ENCODE measurements at places on chromosomes 7 and 10. TPM values are rescaled to one million over a fixed set of nuclear protein-coding genes. Genes with fewer than 3 reads are reported as not detected.

The CALCR gene
- total RNA-seq, result not detected

The OPN1SW gene
- not detected for total RNA-seq

DNA sequence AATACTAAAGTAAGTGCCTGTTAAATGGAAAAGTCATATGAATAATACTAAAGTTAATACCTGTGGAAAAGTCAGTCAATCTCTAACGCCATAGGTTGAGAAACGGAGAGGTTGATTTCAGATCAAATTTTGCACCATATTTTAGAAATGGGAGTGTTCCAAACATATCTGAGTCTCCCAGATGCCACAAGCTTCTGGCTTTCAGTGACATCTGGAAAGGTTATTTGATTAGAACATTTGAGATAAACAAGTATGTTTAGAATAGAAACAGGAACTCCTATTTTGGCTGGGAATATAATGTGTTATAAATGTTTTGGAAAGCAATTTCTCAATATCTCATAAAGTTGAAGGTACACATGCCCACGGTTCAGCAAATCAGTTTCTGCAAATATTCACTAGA, 5.8 kb downstream of the MACC1 start:
- DNase-seq, result no peak
- H3K36me3 ChIP-seq, result no peaks in the 10 kb centered on the region
- no peaks in the 10 kb centered on the region for H3K27me3 ChIP-seq
- H3K27ac ChIP-seq, result no peak overlapping the region

GRCh38 chr7:2159176-2159520, 73.6 kb downstream of the MAD1L1 start:
- no peak overlapping the region for H3K4me3 ChIP-seq
- DNase-seq, result no peak
- H3K36me3 ChIP-seq, result no peaks in the 10 kb centered on the region
- H3K27ac ChIP-seq, result peak overlapping the region; percentile 82
- H3K4me1 ChIP-seq, result no peaks in the 10 kb centered on the region

- H3K27ac ChIP-seq, result no peak overlapping the region
- no peak for DNase-seq
- no peaks in the 10 kb centered on the region for H3K36me3 ChIP-seq
- no peak overlapping the region for H3K4me3 ChIP-seq
- no peaks in the 10 kb centered on the region for H3K27me3 ChIP-seq
These were observed 9.3 kb upstream of the COBL start for GRCh38 chr7:51325908-51326307.

DNA sequence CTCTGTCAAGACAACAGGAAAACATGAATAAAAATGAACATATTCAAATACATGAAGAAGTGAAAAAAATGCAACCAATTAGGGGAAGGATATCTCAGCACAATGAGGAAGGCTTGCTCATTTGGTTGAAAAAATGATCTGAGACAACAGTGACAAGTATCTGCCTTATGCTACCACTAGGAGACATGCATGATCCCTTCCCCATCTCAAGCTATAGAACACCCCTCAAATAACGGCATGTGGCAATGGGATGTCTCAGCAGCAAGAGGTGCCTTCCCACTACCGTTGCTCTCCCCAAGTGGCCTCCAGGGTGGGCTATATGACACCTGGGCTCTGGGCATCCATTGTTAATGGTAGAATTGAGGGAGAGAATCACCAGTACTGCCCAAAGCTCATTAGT, 98.1 kb upstream of the RSU1 start:
- DNase-seq, result no peak
- H3K36me3 ChIP-seq, result no peaks in the 10 kb centered on the region
- no peak overlapping the region for H3K4me3 ChIP-seq
- H3K27me3 ChIP-seq, result no peaks in the 10 kb centered on the region

GRCh38 chr7:75915416-75916156, 631 bp downstream of the POR start:
- H3K4me1 ChIP-seq, result peaks cover 26% of the 10 kb centered on the region
- no peaks in the 10 kb centered on the region for H3K36me3 ChIP-seq
- H3K27me3 ChIP-seq, result no peaks in the 10 kb centered on the region
- DNase-seq, result peak; percentile 77
- H3K27ac ChIP-seq, result peak overlapping the region; percentile 91

DNA sequence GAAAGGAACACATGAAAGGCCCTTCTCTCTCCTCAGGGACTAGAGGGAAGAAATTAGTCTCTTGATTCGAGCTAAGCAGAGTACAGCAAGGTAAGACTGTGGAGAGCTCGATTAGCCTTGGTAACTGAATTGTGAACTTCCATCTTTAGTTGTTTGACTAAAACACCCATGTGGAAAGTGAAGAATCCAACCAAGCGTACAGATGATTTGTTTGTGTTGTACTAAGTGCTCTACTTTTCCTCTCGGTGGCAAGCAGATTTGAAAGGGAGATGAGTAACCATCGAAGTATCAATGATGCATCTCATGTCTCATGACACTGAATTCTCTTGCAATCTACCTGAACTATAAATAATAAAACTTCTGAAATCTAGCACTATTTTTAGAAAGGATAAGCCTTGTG, 80.7 kb downstream of the FZD1 start:
- no peaks in the 10 kb centered on the region for H3K36me3 ChIP-seq
- no peak overlapping the region for H3K27ac ChIP-seq
- no peaks in the 10 kb centered on the region for H3K27me3 ChIP-seq
- H3K4me3 ChIP-seq, result no peak overlapping the region
- no peak for DNase-seq
- no peaks in the 10 kb centered on the region for H3K4me1 ChIP-seq

- no peaks in the 10 kb centered on the region for H3K4me1 ChIP-seq
- DNase-seq, result no peak
- no peak overlapping the region for H3K27ac ChIP-seq
- H3K36me3 ChIP-seq, result no peaks in the 10 kb centered on the region
These were observed 63.1 kb downstream of the IKZF1 start for GRCh38 chr7:50367570-50367969.

DNA sequence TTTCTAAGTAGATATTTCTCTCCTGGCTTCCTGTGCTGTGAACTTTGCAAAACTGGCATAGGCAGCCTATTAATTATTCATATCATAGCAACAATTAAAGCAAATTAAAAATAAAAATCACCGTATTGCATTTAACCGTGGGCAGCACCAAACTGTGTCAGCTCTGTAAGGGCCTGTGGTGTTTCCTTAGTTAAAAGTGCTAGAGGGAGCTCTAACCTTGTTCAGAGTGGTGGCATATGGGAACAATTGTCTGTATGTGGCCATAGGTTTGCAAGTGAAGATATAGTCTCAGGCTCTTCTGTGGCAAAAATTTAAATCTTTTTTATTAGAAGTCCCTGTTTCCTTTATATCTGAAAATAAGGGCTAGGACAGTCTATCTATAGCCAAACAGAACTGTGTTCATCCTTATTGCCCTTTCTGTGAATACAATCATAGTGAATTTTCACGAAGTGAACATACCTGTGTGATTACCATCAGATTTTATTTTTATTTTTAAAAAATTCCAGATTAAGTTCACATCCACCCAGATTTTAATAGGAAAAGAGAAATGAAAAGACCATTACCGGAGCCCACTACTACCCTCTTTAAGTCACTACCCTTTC, 92.6 kb downstream of the POLL start:
- H3K4me1 ChIP-seq, result no peaks in the 10 kb centered on the region
- H3K36me3 ChIP-seq, result no peaks in the 10 kb centered on the region
- no peaks in the 10 kb centered on the region for H3K27me3 ChIP-seq
- no peak overlapping the region for H3K4me3 ChIP-seq
- H3K27ac ChIP-seq, result no peak overlapping the region

DNA sequence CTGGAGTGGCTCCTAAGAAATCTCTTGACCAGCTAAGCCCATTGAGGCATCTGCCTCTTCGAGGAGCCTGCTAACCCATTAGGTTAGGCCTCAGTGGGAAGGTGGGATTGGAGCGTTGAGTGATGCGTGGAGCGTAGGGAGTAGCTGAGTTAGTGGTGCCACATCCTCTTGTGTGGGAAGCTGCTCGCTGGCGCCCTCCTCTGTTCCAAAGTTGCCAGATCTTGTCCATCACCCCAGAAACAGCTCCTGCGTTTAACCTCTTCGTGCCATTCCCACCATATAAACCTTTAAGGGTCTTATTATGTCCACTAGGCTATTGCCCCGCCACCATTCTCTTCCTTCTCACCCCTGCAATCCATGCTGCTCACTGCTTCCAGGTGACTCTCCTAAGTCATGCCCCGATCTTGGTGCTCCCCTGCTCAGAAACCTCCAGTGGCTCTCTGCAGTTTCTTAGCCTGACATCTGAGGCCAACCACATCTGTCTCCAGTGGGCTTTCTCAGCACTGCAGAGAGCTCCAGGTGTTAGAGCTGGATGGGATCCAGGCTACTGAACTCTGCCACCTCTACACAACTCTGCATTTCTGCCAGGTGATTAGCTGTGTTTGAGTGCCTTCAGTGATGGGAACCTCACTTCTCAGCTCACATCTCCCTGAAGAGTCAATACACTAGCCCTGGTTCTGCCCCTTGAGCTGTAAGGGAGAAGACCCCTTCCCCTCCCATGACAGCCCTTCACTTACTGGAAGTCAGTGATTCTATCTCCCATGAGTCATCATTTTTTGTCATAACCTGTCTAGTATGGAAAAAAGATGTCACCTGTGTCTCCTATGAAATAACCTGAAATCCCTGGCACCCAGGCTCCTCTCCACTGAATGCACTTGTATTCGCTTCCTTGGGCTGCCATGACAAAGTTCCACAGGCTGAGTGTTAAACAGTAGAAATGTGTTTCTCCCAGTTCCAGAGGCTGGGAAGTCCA, 65.0 kb upstream of the FGFR2 start:
- H3K4me1 ChIP-seq, result no peaks in the 10 kb centered on the region
- no peak overlapping the region for H3K27ac ChIP-seq
- H3K36me3 ChIP-seq, result no peaks in the 10 kb centered on the region

DNA sequence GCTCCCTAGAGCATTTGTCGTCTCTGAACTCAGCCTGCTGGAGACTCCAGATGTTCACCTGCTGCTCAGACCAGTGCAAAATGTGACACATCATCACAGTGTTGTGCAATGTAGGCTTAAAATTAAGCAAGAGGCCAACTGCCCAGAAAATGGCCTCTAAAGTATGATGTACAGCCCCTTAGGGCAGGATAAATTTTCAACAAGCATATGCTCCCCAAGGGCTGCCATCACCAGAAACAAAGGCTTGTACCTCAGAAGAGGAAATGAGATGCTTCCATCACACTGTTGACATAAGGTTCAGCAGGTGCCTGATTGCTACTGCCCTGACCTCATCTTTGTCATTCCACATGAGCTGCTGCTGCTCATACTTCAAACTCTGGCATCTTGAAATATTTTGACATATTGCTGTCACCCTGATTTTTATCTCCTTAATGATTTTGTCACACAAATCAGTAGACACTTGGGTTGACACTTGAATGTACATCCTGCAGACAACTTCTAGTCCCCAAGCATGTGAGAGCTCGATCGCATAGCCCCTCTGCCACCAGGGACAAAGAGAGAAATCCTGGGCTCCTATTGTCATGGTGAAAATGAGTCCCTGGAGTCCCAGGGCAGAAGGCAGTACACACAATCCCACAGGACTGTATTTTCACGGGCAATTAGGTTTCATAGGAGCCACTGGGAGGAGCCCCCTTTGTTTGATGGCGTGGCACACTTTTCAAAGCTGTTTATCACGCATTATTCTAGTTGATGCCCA, 219.7 kb upstream of the STK17A start:
- H3K27me3 ChIP-seq, result no peaks in the 10 kb centered on the region
- H3K36me3 ChIP-seq, result no peaks in the 10 kb centered on the region
- H3K4me3 ChIP-seq, result no peak overlapping the region

DNA sequence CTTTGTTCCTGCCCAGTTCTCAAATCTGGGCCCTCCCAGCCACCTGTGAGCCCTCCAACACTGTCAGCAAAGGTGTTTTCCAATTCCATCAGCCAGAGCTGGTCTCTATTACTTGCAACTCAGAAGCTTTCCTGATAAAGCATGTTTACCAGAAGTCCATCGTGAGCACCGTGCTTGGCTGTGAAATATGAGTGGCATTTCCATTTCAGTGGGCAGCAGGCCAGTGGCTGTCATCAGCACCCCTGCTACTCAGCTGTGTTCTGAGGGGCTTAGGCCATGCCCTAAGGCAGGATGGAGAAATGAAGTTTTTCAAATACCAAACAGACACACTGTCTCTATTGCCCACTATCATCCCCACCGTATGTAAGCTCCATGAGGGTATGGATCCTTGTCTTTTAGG, 12.7 kb upstream of the BNIP3 start:
- no peak overlapping the region for H3K27ac ChIP-seq
- peaks cover 26% of the 10 kb centered on the region for H3K4me1 ChIP-seq
- no peaks in the 10 kb centered on the region for H3K36me3 ChIP-seq
- H3K4me3 ChIP-seq, result no peak overlapping the region
- no peaks in the 10 kb centered on the region for H3K27me3 ChIP-seq
- DNase-seq, result peak; percentile 25

Measured in sigmoid colon (tissue), 7 donors.